ENCODE measurements at places on chromosomes 1 and 21.

DNA sequence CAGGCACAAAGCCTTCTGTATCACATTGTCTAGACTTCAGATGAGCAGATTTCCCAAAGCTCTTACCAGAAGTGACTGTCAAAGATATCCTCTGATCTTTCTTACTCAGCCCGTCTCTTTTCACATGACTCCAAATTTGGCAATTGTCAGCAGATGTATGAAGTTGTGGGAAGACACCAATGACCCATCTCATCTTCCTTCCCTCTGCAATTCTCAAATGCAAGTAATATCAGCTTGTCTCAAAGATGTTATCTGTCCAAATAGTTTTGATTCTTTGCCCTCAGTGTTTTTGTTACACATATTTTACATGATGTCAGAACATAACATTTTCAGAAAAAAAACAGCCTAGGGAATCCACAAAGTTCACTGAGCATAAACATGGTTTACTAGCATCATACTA, 45.1 kb upstream of the RGS2 start:
- DNase-seq: no peak

DNA sequence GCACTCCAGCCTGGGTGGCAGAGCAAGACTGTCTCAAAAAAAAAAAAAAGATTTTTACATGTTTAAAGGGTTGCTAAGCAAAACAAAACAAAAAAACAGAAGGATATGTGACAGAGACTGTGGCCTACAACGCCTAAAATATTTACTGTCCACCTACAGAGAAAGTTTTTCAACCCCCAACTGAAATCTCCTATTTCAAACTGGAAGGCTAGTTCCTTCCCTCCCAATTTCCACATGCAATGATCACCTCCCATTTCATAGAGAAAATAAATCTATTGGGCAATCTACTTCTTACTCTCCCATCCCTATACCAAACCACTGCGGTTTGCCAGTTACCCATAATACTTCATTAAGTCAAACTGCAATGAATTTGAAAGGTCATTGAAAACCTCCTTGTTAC, 74.2 kb downstream of the ST3GAL3 start:
- no peak for DNase-seq

DNA sequence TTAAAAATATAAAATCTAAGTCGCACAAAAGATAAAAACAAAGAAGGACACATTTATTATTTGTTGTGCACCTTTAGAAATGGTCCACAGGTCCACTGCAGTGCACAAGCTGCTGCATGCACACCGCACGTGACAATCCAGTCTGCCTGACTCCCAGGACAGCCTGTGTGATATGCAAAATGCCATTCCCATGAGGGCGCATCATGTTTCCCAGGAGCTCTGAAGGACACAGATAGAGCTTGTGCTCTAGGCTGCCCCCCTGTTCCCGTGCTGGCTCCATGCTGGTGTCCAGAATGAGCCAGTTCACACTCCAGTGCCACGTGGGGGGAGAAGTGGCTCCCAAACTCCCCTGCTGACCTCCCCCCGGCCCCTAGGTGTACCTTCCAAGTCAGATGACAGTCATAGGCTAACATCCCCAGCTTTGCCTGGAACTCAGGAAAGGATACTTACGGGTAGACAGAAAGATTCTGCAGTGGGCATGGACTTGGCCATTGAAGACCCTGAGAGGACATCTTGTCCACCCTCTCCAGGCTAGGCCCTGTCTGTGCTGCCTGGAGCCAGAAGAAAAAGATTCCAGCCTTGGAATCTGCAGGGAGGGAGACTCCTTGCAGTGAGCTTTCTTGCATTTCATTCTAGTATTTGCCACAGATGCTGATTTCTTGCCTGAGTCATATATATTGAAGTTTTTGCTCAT, 26.3 kb downstream of the RAB7B start:
- DNase-seq: peak; percentile 72

GRCh38 chr1:244672946-244673682, 20.2 kb downstream of the DESI2 start:
- DNase-seq: no peak

- no peak for DNase-seq
These were observed 49.3 kb downstream of the PTGFR start for GRCh38 chr1:78540048-78540447.

- no peak for DNase-seq
These were observed 63.5 kb upstream of the OLIG2 start for GRCh38 chr21:32962268-32962667.
